ENCODE measurements at places on chromosomes 13 and 19. TPM values are rescaled to one million over a fixed set of nuclear protein-coding genes. Genes with fewer than 3 reads are reported as not detected.

The C1QTNF9 gene
- polyA plus RNA-seq: not detected

The CEACAM3 gene
- not detected for polyA plus RNA-seq

The ZNF560 gene
- 0.50 TPM for polyA plus RNA-seq

The SIGLEC5 gene
- polyA plus RNA-seq: not detected

The APOC1 gene
- 22.7 TPM for polyA plus RNA-seq

GRCh38 chr19:40265763-40266099 lies 19.4 kb downstream of the AKT2 start:
- DNase-seq: no peak
- H3K4me3 ChIP-seq: no peak overlapping the region
- no peaks in the 10 kb centered on the region for H3K36me3 ChIP-seq
- no peaks in the 10 kb centered on the region for H3K27me3 ChIP-seq
- no peaks in the 10 kb centered on the region for H3K4me1 ChIP-seq

- H3K36me3 ChIP-seq: no peaks in the 10 kb centered on the region
- DNase-seq: no peak
- H3K4me3 ChIP-seq: no peak overlapping the region
- H3K27me3 ChIP-seq: no peaks in the 10 kb centered on the region
Measured at GRCh38 chr13:19981685-19982238, 23.2 kb downstream of the ZMYM2 start.

GRCh38 chr13:110484290-110485048 lies 77.1 kb downstream of the RAB20 start:
- peaks cover 12% of the 10 kb centered on the region for H3K36me3 ChIP-seq
- no peaks in the 10 kb centered on the region for H3K27me3 ChIP-seq
- no peak overlapping the region for H3K4me3 ChIP-seq
- no peak overlapping the region for H3K27ac ChIP-seq
- peaks cover 9% of the 10 kb centered on the region for H3K4me1 ChIP-seq

GRCh38 chr19:23817519-23817918 lies 58.8 kb upstream of the ZNF681 start:
- H3K27ac ChIP-seq: no peak overlapping the region
- no peaks in the 10 kb centered on the region for H3K4me1 ChIP-seq
- no peaks in the 10 kb centered on the region for H3K27me3 ChIP-seq
- no peak overlapping the region for H3K4me3 ChIP-seq
